ENCODE measurements at places on chromosomes 5 and 9.
A peak's percentile ranks its signal among the peaks of the same experiment; 100 is the strongest.

- no peak overlapping the region for H3K27ac ChIP-seq
- DNase-seq = no peak
- H3K36me3 ChIP-seq = no peaks in the 10 kb centered on the region
- H3K27me3 ChIP-seq = no peaks in the 10 kb centered on the region
Measured at GRCh38 chr9:75855509-75855908, 35.0 kb upstream of the PCSK5 start.

GRCh38 chr5:163604013-163604412 is 98.6 kb downstream of the MAT2B start:
- no peaks in the 10 kb centered on the region for H3K27me3 ChIP-seq
- no peak overlapping the region for H3K4me3 ChIP-seq
- DNase-seq = no peak
- no peaks in the 10 kb centered on the region for H3K36me3 ChIP-seq
- no peak overlapping the region for H3K27ac ChIP-seq
- no peaks in the 10 kb centered on the region for H3K4me1 ChIP-seq

DNA sequence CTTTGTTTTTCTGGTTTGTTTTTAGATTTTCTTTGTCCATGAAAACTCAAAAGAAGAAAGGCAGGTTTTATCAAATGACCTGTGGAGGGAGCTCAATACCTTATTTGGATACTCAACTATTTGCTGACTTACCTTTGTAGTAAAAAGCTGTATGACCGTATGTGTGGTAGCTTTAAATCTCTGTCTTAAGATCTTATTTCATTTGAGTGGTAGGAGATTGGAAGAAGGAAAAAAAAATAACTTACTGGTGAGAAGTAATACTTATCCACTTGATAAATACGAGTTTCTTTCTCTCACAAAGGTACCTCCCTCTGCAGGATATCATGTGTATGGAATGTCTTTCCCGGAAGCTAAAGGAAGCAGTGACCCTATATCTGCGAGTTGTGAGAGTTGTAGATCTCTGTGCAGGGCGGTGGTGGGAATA is 15.0 kb downstream of the FBXO38 start:
- peaks cover 34% of the 10 kb centered on the region for H3K4me1 ChIP-seq
- H3K27me3 ChIP-seq = no peaks in the 10 kb centered on the region
- no peak for DNase-seq
- no peak overlapping the region for H3K4me3 ChIP-seq

- H3K27ac ChIP-seq = no peak overlapping the region
- DNase-seq = no peak
- H3K27me3 ChIP-seq = no peaks in the 10 kb centered on the region
- no peak overlapping the region for H3K4me3 ChIP-seq
- H3K36me3 ChIP-seq = no peaks in the 10 kb centered on the region
- H3K4me1 ChIP-seq = peaks cover 15% of the 10 kb centered on the region
Measured at GRCh38 chr9:100206899-100207298, 107.9 kb downstream of the INVS start.

GRCh38 chr5:114649878-114650277 is 288.0 kb downstream of the KCNN2 start:
- peaks cover 7% of the 10 kb centered on the region for H3K4me1 ChIP-seq
- DNase-seq = no peak
- H3K4me3 ChIP-seq = no peak overlapping the region
- H3K27me3 ChIP-seq = no peaks in the 10 kb centered on the region
- peaks cover 2% of the 10 kb centered on the region for H3K36me3 ChIP-seq
- H3K27ac ChIP-seq = no peak overlapping the region

- H3K36me3 ChIP-seq = no peaks in the 10 kb centered on the region
- H3K4me1 ChIP-seq = peaks cover 13% of the 10 kb centered on the region
- H3K4me3 ChIP-seq = no peak overlapping the region
- DNase-seq = no peak
- no peaks in the 10 kb centered on the region for H3K27me3 ChIP-seq
- no peak overlapping the region for H3K27ac ChIP-seq
Measured at GRCh38 chr9:130001190-130001589, 41.8 kb downstream of the FNBP1 start.

GRCh38 chr5:106374956-106375355 is 1295.8 kb downstream of the EFNA5 start:
- 0 out of 2 replicates have a peak, but pooled peaks cover 2% of the 10 kb centered on the region for H3K4me1 ChIP-seq
- DNase-seq = no peak
- H3K36me3 ChIP-seq = peaks cover 8% of the 10 kb centered on the region
- H3K27me3 ChIP-seq = no peaks in the 10 kb centered on the region
- H3K4me3 ChIP-seq = no peak overlapping the region

DNA sequence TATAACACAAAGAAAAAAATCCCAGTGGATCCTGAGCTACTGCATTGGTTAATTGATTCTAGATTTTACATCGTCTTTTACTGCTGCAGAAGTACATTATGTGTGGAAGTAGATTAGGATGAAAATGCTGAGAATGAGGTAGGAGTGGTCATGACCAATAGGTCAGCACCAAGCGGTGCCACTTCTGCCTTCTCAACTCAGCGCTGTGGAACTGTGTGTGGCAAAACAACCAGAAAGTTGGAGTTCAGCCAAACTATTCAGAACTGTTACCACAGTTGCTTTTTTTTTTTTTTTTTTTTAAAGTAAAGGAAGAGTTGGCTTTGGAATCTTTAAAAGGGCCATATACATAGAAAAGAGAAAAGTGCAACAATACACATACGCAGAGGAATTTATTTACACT is 24.2 kb downstream of the POU5F2 start:
- peaks cover 9% of the 10 kb centered on the region for H3K4me1 ChIP-seq
- no peak for DNase-seq
- no peak overlapping the region for H3K27ac ChIP-seq
- H3K4me3 ChIP-seq = no peak overlapping the region

GRCh38 chr5:176895831-176896230 is 3.3 kb downstream of the HK3 start:
- peaks cover 11% of the 10 kb centered on the region for H3K4me1 ChIP-seq
- no peaks in the 10 kb centered on the region for H3K27me3 ChIP-seq
- H3K36me3 ChIP-seq = no peaks in the 10 kb centered on the region
- no peak overlapping the region for H3K27ac ChIP-seq

DNA sequence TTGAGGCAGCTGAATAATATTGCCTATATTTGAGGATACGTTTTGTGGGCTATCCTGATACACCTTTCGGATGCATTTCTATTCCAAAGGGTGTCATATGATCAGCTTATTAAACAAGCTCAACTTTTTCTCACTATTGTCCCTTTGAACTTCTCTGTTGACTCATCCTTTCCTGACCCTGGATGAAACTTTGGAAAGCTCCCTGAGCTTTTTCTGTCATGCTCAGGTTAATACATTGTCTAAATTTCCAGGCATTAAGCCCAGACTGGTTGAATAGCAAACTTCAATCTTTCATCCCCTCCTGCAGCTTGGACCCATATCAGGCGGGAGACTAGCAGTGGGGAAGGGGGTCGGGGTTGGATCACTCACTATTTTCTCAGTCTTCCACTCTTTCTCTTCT is 104.9 kb upstream of the PTPN3 start:
- no peaks in the 10 kb centered on the region for H3K36me3 ChIP-seq
- no peak overlapping the region for H3K4me3 ChIP-seq
- H3K4me1 ChIP-seq = peaks cover 10% of the 10 kb centered on the region
- no peak overlapping the region for H3K27ac ChIP-seq
- H3K27me3 ChIP-seq = no peaks in the 10 kb centered on the region
- no peak for DNase-seq

- H3K27me3 ChIP-seq = peaks cover 12% of the 10 kb centered on the region
- peak within 1 kb of the TSS; percentile 90 for H3K27ac ChIP-seq
- H3K4me3 ChIP-seq = peak within 1 kb of the TSS; percentile 93
Measured at GRCh38 chr5:142769793-142770649, at the start of gene ARHGAP26. Gene ARHGAP26, plus strand, starts transcription at chr5:142770377. Its CDS starts 385 bp downstream, at chr5:142770762.

DNA sequence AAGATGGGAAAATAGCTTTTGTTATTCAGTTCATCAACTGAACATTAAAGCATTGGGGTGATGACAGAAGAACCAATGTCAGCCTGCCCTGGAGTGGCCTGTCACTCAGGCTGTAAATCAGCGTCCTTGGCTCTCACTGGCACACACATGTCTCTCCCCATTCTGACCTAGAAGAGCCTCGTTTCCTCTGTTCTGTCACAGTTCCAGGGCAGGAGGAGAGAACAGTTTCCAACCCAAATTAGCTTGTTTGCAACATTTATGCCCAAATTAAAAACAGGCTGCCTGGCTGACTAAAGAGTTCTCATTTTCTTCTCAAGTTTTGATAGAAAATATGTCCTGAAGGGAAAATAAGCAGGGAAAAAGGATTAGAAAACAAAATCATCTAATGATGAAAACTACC is 520.1 kb downstream of the CHSY3 start:
- H3K36me3 ChIP-seq = no peaks in the 10 kb centered on the region
- no peaks in the 10 kb centered on the region for H3K27me3 ChIP-seq
- no peaks in the 10 kb centered on the region for H3K4me1 ChIP-seq
- no peak overlapping the region for H3K4me3 ChIP-seq

- peaks cover 11% of the 10 kb centered on the region for H3K4me1 ChIP-seq
- no peak for DNase-seq
- H3K27ac ChIP-seq = no peak overlapping the region
- H3K27me3 ChIP-seq = no peaks in the 10 kb centered on the region
Measured at GRCh38 chr9:127022913-127023660, 99.3 kb downstream of the ANGPTL2 start.

- no peak for DNase-seq
- H3K27me3 ChIP-seq = no peaks in the 10 kb centered on the region
- peaks cover 6% of the 10 kb centered on the region for H3K36me3 ChIP-seq
- no peak overlapping the region for H3K27ac ChIP-seq
- peaks cover 45% of the 10 kb centered on the region for H3K4me1 ChIP-seq
Measured at GRCh38 chr5:160298189-160298588, 14.2 kb downstream of the CCNJL start.

DNA sequence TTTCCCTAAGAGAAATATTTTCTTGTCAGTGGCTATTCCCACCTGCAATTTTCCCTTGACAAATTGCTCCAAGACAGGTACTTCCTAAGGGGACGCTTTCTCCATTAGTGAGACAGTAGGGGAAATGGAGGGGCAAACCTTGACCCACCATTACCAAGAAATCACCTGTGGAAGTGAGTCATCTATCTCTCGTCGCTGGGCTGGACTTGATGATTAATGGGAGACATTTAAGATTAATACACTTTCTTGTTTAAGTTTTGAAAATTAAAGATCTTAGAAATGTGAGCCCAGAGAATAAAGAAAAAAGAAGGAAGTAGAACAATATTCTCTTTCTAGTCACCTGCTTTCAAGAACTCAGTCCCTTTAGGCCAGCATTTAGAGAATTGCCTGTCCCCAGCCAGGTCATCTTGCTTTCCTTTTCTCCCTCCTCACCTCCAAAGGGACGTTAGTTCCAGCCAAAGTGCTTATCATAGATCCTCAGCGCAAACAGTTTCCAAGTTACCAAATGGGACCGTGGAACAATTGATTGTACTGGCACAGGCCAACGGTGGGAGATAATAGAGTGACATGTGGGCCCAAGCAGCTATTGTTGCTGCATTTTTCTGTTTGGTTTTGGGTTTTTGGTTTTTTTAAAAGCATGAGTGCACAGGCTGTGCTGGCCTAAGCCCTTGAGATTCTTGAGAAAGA is 284.4 kb downstream of the ENC1 start:
- H3K27me3 ChIP-seq = no peaks in the 10 kb centered on the region
- DNase-seq = no peak
- H3K4me1 ChIP-seq = peaks cover 3% of the 10 kb centered on the region
- H3K27ac ChIP-seq = no peak overlapping the region
- H3K4me3 ChIP-seq = no peak overlapping the region

- no peaks in the 10 kb centered on the region for H3K36me3 ChIP-seq
- H3K27ac ChIP-seq = no peak overlapping the region
- H3K4me1 ChIP-seq = peaks cover 7% of the 10 kb centered on the region
- H3K4me3 ChIP-seq = no peak overlapping the region
- no peaks in the 10 kb centered on the region for H3K27me3 ChIP-seq
- no peak for DNase-seq
Measured at GRCh38 chr5:143564417-143564816, 160.9 kb upstream of the NR3C1 start.

DNA sequence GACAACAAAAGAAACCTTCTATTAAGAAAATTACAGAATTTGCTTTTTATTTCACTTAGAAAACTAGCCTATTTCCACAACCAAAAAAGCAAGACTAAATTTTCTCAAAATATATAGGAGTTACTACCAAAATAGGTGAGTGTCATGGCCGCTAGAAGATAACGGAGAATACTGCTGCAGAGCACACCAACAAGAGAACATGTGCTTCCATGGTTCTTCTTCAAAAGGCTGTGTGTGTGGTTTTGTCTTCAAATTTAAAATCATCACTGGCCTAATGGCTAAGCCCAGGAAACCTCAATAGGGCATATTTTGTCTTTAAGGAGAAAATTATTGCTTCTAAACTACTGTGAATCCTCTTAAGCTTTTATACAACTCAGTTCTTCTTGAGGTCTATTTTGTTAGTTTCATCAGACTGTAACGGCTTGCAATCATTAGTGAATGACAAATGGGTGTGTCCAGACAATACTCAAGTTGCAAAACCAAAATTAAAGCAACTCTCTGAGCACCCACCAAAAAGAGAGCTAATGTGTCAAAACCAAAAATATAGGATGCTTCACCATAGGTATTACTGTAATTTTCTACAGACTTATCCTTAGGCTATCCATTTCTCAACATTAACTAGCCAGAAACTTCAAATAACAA is 3.3 kb downstream of the SETX start:
- H3K27me3 ChIP-seq = no peaks in the 10 kb centered on the region
- H3K27ac ChIP-seq = no peak overlapping the region
- peaks cover 44% of the 10 kb centered on the region for H3K36me3 ChIP-seq
- no peak overlapping the region for H3K4me3 ChIP-seq

DNA sequence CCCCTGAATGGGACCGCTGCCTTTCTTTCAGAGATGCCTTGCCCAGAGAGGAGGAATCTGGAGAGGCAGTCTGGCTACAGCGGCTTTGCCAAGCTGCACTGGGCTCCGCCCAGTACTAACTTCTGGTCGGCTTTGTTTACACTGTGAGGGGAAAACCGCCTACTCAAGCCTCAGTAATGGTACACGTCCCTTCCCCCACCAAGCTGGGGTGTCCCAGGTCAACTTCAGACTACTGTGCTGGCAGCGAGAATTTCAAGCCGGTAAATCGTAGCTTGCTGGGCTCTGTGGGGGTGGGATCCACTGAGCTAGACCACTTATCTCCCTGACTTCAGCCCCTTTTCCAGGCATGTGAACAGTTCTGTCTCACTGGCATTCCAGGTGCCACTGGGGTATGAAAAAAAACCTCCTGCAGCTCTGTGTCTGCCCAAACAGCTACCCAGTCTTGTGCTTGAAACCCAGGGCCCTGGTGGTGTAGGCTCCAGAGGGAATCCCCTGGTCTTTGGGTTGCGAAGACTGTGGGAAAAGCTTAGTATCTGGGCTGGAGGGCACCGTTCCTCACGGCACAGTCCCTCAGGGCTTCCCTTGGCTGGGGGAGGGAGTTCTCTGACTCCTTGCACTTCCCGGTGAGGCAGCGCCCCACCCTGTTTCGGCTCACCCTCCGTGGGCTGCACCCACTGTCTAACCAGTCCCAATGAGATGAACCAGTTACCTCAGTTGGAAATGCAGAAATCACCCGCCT is 171.2 kb downstream of the CWC27 start:
- peaks cover 11% of the 10 kb centered on the region for H3K36me3 ChIP-seq
- peak overlapping the region; percentile 7 for H3K4me3 ChIP-seq
- no peaks in the 10 kb centered on the region for H3K27me3 ChIP-seq
- peak; percentile 41 for DNase-seq
- H3K4me1 ChIP-seq = peaks cover 17% of the 10 kb centered on the region
- no peak overlapping the region for H3K27ac ChIP-seq

- H3K4me1 ChIP-seq = peaks cover 16% of the 10 kb centered on the region
- H3K27me3 ChIP-seq = peaks cover 2% of the 10 kb centered on the region
- H3K36me3 ChIP-seq = no peaks in the 10 kb centered on the region
- DNase-seq = peak; percentile 89
Measured at GRCh38 chr5:132272311-132273210, 15.1 kb downstream of the PDLIM4 start.

All from WTC11 (cell line).